ENCODE measurements at places on chromosomes 3 and 15.

DNA sequence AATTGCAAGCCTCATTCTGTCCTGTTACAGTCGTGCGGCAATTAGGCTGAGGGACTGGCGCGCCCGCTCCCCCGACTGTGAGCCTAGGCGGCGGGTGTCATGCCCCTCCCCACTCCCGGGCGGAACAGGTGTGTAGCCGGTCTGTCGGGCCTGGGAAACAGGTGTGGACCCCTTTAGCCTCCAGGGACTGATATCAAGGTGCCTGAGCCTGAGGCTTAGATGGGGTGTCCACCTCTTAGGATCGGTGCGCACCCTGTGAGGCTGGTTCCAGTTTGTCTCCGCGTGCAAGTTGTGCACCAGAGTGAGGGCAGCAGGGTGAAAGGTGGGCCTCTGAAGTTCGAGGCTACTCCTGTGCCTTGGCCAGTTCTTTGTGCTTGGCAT, 686 bp downstream of the VPS8 start:
- DNase-seq = no peak

GRCh38 chr15:51982770-51983103, 11.2 kb upstream of the LEO1 start:
- DNase-seq = no peak

- peak; percentile 18 for DNase-seq
These were observed 27.5 kb downstream of the CCDC12 start for GRCh38 chr3:46948830-46949671.

DNA sequence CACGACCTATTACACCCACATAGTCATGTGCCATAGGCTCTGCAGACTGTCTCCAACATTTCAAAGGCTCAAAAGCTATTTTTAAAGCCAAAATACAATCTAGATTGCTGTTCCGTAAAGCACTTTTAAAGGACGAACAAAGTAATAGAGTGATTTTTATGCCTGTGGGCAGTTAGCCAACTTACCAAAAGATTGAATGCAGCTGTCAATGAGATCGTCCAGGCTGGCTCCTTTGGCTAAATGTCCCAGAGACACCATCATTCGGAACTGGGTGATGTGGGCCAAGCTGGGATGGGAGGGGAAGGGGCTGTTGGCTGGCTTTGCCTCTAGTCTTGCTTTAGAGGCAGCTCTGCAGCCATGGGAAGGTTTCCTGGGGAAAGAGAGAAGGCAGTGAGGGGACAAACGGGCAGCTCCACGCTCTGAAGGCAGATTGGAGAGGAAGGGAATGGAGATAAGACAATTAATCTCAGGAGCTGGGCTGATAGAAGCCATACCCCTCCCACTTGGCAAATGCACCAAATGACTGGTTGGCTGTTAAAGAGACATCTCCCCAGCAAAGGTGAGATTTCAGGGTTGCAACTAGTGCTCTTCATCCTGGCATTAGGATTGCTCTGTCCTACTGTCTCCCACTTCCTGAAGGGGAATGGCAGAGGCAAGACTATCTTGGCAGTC, 4.8 kb downstream of the RASGRP1 start:
- DNase-seq = no peak

GRCh38 chr3:135862361-135862760, 103.2 kb upstream of the PPP2R3A start:
- no peak for DNase-seq

GRCh38 chr3:111315930-111316587, 225.9 kb upstream of the CD96 start:
- DNase-seq = no peak

DNA sequence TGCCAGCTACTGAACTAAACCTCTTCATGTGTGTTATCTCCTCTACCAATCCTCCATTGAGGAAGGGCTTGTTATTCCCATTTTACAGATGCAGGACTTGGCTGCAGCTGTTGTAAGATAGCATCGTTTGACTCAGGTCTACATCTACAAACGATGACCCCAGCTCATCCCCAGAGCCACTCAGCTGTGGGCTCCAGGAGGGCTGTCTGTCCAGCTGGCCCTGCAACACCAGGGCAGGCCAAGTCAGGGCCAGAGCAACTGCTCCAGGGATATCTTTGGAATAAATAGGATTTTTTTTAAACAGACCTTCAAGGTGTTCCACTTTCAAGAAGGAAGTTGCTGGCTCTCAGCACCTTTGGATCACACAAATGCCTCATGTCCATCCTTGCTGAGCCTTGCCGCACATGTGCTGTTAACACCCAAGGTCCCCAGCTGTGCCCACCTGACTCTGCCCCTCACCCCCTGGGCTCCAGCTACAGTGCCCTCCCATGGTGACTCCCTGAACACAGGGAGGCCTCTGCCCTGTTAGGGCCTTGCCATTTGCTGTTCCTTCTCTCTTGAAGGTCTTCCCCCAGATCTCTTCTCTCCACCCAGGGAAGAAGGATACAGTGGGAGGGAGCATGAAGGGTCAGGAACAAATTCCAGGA, 31.0 kb downstream of the ALDH1L1 start:
- no peak for DNase-seq

DNA sequence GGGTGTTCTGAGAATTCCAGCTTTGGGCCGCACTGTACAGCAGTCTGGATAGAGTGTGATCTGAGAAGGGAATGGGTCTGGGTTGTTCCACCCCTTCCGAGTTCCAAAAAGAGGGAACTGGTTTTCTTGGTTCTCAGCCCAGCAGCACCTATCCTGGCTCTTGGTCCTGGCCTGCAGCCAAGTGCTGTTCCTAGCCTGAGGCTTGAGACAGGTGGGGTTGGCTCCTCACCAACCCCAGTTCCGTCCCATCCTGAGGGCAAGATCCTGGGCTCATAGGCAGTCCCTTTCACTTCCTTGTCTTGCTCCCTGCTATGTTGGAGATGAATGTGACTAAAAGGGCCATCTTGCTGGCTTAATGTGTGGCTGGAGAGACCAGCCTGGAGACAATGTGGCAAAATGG, 15.2 kb downstream of the IVD start:
- no peak for DNase-seq

- DNase-seq = no peak
These were observed 29.2 kb upstream of the ANXA2 start for GRCh38 chr15:60426870-60427508.

GRCh38 chr3:41478278-41478677, 279.0 kb downstream of the CTNNB1 start:
- no peak for DNase-seq

DNA sequence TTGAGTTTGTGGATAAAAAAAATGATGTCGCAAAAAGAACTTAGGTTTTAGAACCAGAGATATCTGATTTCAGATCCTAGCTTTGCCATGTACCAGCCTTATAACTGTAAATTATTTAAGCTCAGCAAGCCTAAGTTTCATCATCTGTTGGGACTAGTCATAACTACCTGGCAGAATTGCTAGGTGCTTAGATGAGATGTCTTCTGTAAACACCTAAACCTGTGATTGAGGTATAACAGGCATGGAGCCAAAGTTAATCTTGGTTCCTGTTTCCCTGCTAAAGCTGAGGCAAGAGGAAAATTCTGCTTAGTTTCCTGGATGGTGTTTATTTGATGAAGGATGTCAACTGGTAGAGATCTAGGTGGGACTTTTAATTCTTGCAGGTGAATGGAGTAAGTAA, 331.3 kb upstream of the RBMS3 start:
- DNase-seq = no peak

- DNase-seq = no peak
These were observed 19.3 kb downstream of the GRK7 start for GRCh38 chr3:141782386-141782932.

DNA sequence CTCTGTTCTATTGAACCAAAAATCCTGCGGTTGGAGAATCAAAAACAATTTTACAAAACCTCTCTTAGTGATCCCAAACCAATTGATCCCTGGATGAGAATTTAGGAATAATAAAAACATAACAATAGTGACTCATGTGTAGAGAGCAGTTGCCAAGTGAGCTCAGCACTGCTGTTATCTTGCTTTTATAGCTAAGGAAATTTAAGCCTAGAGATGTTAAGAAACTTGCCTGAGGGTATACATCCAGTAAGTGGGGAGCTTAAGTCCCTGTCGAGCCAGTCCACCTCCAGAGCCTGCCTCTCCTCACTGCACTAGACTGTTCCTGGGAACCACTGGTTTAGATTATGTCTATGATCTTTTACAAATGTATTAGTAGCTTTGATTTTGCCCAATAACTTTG, 358.4 kb upstream of the LMCD1 start:
- no peak for DNase-seq

- no peak for DNase-seq
These were observed 34.1 kb upstream of the LIMD1 start for GRCh38 chr3:45560281-45560971.

DNA sequence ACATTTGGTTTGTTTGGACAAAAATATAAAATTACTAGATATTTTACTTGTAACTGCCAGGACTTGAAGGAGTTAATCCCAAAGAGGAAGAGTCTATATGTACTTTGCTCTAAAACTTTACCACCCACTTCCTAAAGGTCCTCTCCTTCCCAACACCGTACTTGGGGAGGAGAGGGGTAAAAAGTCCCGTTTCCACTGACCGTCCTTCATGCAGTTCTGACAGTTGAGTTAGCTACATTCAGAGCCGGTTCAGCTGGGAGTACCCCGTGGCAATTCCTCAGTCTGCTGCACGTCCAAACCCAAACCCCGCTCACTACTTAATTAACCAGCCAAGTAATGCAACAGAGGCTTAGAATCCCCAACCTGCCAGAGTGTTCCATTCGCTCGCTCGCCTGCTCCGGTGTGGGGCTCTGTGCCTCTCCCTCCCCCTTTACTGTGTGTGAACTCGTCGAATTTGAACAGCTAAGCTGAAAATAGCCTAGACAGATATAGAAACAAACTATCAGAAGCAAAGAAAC, 519.7 kb downstream of the FOXP1 start:
- no peak for DNase-seq

DNA sequence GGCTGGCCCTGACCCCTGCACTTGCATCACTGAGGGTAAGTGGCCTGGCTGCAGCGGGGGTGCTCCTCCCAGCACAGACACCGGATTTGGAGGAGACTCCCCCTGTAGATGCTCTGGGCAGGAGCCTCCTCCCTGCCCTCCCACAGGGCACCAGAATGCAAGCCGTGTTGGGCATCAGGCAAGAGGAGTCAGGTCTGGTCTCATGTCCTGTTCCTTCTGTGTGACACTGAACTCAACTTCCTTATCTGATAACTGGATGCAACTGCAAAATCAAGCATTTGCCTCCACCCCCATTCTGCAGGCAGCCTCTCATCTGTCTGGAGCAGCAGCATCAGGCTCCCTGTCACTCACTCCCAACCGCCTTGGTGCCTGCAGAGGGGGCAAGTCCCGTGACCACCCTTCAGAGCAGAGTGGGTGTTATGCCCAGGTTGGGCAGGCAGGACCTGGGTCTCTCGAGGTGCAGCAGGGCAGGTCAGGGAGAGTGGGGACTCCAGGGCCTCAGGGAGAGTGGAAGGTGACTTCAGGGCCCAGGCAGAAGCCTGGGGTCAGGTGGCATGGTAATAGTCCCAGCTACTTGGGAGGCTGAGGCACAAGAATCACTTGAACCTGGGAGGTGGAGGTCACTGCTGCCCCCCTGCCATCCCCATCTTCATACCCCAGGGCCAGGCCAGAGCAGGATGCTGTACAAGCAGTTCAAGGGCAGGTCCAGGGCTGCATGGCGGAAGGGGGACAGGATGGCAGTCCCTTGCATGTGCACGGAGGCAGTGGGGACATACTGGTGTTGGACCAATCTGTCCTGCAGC, 10.5 kb upstream of the RPL29 start:
- DNase-seq = peak; percentile 26

GRCh38 chr15:86444527-86444926, 364.9 kb downstream of the AGBL1 start:
- DNase-seq = no peak

- no peak for DNase-seq
These were observed 52.3 kb upstream of the PRR20G start for GRCh38 chr3:127339928-127340861.

DNA sequence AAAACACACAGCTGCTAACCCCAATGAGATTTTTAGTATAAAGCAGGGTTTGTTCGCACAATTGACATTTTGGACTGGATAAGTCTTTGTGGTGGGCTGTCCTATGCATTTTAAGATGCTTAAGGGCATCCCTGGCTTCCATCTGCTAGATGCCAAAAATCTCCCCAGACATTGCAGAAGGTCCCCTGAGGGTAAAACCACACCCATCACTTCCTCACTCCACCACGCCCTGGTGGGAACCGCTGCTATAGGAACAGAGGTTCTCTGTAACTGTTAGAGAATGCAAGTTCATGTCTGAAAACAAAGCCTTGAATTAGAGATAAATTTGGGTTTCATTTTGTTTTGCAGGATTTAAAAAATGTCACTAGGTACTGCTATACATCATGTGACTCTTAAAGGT, 67.7 kb downstream of the ARHGEF26 start:
- no peak for DNase-seq

- DNase-seq = no peak
These were observed 192.8 kb downstream of the DTWD1 start for GRCh38 chr15:49813625-49814024.

- peak; percentile 44 for DNase-seq
These were observed 1.8 kb downstream of the HES1 start for GRCh38 chr3:194137506-194138474.

GRCh38 chr15:29822684-29823459, 604 bp upstream of the TJP1 start:
- no peak for DNase-seq

- DNase-seq = peak; percentile 3
These were observed 44.5 kb downstream of the NOX5 start for GRCh38 chr15:69058830-69059556.

DNA sequence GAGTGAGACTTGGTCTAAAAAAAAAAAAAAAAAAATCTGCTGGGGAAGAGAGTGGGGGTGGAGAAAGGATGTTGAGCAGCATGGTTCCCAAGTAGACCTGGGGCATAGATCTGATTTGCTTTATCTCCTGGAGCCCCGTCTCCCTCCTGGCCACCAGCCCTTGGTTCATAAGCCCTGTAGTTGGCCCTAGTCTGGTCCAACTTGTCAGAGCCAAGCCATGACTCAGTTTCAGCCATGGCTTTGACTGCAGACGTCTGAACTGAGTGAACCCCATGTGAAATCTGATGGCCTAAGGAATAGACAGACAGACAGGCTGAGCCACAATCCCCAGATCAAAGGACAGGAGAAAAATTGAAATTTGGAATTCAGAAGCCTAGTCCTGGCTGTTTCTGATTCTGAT, 2.0 kb upstream of the CILP start:
- DNase-seq = no peak

- no peak for DNase-seq
These were observed 92.5 kb downstream of the LARS2 start for GRCh38 chr3:45480871-45481270.

All from GF-D8 (cell line).